ENCODE measurements at places on chromosomes 5 and 9.

- no peak for DNase-seq
Measured at GRCh38 chr9:117521293-117521692, 106.4 kb upstream of the ASTN2 start.

- no peak for DNase-seq
Measured at GRCh38 chr5:17801595-17801994, 167.3 kb downstream of the TAF11L14 start.

GRCh38 chr5:172672681-172673080 lies 31.6 kb downstream of the NEURL1B start:
- DNase-seq, result no peak

DNA sequence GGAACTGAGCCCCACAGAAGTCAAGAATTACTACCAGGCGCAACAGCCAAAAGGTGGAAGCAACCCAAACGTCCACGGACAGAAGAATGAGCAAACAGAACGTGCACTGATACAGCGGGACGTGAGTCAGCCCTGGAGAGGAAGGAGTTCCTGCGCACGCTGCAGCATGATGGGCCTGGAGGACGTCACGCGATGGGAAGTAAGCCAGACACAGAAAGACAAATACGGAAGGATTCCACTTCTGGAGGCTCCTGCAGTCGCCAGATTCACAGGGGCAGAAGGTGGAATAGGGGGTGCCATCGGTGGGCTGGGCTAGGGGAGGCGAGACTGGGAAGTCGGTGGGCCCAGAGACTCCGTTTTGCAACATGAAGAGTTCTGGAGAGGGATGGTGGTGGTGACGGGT lies 80.3 kb upstream of the PHYKPL start:
- no peak for DNase-seq

DNA sequence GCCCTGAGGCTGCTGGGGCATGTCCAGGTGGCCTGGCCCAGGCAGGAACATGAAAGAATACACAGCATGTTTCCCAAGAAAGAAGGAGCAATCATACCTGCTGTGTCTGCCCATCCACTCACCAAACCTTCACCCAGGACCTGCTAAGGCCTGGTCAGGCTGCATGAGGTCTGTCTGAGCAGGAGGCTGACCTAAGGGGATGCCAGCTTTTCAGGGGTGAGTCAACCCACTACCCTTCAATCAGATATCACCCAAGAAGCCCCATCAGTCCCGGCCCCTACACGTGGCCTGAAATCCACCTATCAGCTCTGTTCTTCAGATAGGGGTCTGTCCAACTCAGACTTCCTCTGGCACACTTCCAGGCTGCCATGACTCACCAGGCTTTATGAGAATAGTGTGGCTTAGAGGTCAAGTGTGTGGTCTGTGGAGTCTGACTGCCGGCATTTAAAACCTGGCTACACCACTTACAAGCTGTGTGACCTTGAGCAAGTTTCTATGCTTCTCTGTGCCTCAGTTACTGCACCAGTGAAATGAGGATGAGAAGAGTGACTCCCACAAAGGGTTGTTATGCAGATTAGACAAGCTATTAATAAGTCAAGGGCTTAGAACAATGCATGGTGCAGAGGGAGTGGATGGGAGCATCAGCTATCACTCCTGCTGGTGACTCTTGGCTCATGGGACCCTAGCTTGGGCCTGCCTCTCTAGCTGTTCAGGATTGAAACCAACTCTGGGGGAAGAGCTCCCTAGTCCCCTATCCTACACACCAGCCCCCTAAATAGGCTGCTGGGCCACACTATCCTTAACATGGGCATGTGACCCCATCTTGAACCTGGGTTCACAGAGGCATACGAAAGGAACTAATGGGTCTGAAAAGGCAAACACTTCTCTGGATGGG lies 130.3 kb downstream of the PAX5 start:
- peak; percentile 19 for DNase-seq

Data from stimulated activated CD8-positive, alpha-beta memory T cell treated with anti-CD3 and anti-CD28 coated beads, Interleukin-7, amount 100 ng/mL, for 24 hours (primary cell).